ENCODE measurements at places on chromosomes 7 and 10.

DNA sequence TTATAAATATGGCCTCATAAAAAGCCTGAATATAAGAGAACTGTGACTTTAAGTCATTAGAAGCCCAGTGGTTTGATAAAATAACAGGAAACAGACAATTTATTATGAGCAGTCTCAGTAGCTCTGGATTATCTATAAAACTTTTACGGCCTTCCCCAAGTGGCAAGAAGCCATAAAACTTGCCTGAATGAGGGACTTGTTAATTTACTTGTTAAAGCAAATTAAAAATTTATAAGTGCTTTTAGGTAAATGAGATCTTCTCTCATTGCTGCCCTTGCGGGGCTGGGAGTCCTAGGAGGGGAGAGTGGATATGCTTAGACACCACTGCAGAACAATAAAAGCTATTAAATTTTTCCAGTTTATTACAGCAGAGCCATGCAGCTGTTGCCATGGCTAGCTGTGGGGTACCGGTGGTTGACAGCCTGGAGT, 499.9 kb downstream of the AUTS2 start:
- no peak for DNase-seq

DNA sequence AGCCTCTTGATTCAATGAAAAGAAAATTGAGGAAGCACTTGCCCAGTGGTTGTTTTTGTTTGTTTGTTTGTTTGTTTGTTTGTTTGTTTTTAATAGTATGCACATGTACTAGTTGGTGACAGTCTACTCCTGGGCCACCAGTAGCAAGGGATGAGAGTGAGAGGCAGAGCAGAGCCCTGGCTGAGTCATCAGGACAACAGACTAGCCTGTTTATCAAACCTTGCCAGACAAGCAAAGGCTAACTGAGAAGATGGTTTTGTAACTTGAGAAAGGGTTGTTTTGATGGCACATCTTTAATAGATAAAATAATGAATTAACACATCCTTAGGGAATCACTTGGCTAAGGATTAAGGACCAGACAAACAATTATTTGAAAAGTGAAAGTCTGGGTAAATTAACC, 78.1 kb downstream of the INHBA start:
- DNase-seq, result no peak

- no peak for DNase-seq
These were observed 68.1 kb upstream of the NPTX2 start for GRCh38 chr7:98548971-98549370.

DNA sequence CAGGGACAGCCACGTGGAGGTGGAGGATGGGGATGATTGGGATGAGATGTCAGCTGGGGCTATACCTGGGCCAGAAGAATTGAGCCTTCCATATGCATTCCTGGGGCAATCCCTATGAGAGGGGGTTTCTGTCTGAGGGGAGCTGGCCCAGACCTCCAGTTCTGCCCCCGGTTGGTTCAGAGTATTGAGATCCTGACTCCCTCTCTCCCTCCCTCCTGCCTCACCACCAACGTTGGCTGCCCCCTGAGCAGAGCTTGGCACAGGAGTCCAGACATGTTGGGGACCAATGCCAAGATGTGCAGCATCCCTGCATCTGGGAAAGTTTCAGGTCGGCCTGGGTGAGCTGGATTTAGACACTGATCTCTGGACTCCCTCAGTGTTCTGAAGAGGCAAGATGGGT, 575.2 kb upstream of the MKI67 start:
- DNase-seq, result no peak
